Fibroblast of skin of right biceps (primary cell): ENCODE measurements at places on chromosomes 5 and 9.

- DNase-seq = no peak
Observed at GRCh38 chr5:166286832-166287231, 2004.6 kb upstream of the WWC1 start.

DNA sequence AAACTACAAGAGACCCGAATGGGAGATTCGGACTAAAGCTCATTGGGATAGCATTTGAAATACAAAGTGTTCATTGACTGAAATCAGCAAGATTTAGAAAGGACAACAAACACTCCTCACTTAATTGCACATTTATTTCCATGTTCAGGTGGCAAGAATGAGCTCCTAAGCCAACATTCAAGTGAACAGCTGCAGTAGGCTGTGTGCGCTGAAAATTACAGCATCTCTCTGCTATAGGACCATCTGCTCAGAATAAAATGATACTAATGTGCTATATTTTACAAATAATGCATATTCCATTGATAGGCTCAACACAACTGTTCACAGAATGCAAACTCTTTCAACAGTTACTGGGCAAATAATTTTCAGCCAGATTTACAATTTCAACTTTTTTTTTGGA lies 61.8 kb downstream of the ELAVL2 start:
- DNase-seq = no peak

DNA sequence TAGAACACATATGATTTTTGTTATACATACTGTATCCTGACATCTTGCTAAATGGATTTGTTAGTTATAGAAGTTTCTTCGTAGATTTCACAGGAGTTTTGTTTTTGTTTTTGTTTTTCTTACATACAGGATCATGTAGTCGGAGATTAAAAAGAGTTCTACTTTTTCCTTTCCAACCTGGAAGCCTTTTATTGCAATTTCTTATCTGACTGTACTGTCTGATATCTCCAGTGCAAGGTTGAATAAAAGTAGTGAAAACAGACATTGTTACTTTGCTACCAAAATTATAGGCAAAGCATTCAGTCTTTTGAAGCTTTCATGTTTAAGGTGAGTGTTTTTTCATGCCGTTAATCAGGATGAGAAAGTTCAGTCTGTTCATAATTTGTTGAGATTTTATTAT lies 117.4 kb upstream of the PRSS3 start:
- DNase-seq = no peak

DNA sequence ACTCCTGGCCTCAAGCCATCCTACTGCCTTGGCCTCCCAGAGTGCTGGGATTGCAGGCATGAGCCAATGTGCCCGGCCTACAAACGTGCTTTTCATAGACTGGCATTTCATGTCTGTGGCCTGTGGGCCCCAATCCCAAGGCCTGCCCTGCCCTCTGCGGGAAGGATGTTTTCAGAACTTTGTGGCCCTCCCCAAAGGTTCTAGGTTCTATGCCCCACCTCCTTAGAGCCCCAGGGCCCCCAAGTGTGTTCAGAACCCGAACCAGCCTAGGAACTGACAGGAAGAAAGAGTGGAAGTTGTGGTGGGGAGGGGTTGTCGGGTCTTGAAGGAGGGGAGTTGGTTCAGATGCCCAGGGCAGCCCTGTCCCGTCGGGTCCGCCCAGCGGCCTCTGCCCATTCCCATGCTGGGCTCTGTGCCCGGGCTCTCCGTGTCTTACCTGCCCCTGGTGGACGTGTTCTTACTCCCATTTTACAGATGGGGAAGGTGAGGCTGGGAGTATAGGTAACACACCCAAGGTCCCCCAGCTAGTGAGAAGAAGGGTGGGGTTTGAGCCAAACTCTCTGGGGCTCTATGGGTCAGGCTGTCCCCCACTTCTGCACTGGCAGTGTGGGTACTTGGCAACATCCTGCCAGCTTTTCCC lies 175.8 kb upstream of the IER5L start:
- DNase-seq = no peak

DNA sequence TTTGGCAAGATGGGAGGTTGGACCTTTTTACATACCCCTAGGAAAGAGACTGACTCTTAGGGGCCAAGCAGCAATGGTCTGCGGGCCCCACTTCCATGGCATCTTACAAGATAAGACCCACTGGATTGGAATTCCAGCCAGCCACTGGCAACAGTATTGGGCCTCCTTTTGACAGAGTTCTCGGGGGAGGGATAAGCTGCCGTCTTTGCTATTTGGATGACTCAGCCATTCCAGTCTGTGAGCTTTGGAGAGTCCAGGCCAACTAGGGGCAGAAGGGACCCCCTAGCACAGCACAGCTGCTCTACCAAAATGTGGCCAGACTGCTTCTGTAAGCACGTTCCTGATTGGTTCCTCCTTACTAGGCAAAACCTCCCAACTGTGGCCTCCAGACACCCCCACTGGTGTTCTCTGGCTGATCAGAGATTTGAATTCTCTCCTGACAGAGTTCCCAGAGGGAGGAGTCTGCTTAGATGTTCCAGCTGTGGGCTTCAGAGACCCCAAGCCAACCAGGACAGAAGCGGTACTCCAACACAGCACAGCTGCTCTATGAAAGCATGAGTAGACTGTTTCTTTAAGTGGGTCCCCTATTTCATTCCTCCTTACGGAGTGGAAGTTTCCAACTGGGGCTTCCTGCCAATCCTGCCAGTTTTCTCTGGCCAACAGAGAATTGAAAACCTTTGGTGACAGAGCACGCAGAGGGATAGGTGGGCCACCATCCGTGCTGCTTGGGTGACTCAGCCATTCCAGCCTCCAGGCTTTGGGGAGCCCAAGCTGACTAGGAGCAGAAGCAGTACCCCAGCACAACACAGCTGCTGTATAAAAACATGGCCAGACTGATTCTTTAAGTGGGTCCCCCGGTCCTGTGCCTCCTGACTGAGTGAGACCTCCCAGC lies 672.1 kb upstream of the RIOK2 start:
- peak; percentile 84 for DNase-seq

DNA sequence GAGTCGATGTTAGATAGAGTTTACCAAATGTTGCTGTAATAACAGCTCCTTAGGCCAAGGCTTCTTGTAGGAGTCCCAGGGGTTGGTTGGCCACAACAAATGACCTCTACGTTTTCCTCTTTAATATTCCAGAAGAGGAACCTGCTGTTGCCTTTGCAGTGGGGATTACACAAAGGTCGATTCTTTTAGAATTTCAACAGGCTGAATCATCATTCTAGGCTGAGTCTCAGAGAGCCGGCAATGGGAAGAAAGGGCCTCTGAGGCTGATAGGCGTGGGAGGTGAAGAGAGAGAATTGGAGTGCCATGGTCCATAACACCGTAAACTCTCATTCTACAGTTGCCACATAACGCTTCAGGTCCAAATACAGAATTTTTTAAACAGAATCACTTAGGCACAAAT lies 405.9 kb upstream of the DAP start:
- no peak for DNase-seq

GRCh38 chr5:169670769-169671525 lies 33.9 kb downstream of the DOCK2 start:
- DNase-seq = no peak

GRCh38 chr5:17180330-17180843 lies 37.0 kb upstream of the BASP1 start:
- DNase-seq = no peak

DNA sequence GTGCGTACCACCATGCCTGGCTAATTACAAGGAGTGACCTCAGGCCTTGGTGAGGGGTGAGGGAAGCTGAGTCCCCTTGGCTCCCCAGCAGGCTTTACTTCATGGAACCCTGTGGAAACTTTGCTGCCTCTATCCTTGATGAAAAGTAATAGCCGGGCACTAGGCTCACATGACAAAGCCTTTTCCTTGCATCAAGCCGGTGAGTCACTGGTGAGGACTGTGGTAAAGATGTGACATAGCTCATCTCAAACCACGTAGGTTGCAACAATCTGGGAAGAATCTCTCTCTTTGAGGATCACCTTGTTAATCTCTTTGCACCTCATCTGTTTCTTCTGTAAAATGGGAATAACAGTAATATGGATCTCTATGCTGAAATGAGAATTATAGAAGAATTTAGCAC lies 116.3 kb upstream of the SLC25A48 start:
- DNase-seq = peak; percentile 81

GRCh38 chr9:5429873-5430564 lies 7.7 kb downstream of the PLGRKT start:
- no peak for DNase-seq

DNA sequence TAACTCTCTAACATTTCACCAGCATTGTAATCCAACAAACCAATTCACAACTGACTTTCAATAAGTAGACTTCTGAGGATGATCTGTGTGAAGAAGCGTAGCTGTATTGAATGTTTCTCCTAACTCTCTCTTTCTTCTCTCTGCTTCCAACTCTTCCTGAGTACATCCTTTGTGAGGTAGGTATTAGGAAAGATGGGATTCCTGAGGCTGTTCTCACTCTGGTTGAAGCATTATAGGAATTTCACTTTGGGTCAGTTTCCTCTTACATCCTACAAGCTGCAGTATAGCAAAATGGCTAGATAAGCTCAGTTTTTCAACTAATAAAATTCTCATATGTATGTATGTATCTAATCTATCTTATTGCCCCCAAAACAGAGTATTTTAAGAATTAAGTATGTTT lies 702.8 kb downstream of the CETN3 start:
- peak; percentile 42 for DNase-seq

DNA sequence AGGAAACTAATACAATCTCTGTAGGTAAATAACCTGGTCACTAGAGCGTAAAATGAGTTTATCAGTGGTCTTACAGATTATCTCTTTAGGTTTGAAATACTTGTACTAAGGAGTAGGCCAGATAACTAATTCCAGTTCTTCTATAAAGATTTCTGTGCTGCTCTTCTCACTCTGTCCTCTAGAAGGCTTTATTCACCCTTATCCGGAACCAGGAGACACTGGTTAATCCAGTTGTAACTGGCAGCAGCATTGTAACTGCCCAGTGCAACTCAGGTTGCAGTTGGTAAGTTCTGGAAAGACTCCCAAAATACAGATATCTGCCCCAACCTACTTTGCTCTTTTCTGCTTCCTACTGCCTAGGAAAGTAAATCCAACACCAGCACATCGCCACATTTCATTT lies 19.8 kb downstream of the C5orf22 start:
- DNase-seq = no peak

DNA sequence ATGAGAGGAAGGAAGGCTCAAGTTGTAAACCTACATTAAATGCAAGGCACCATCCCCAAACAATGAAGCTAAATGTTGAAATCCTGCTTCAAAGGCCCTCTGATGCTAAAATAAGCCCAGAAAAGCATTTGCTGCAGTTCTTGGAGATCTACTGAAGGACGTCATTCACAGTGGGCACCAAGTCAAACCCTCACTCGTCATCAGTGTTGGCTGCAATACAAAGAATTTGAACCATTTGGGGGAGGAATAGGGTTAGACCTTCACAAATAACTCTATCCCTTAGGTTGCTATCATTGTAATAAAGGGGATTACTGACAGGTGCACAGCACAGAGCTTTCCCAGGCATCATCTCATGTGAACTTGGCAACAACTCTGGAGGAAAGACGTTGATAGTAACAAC lies 9.3 kb upstream of the MEGF9 start:
- DNase-seq = peak; percentile 43

DNA sequence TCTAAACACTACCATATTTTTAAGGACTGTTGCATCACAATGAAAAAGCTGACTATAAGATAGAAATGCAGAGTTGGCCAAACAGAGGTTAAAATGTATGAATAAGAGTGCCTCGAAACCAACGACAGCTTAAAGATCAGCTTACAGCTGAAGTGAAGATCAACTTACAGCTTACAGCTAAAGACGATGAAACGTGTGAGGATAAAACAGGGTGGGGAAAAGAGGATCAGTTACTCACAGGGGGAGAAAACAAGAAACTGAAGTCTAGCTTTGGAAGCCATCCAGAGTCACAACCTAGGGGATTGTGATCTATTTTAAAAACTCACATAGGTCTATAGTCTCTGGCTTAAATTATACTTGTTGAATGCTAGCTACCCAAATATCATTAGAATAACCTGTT lies 220.0 kb downstream of the SNCAIP start:
- peak; percentile 12 for DNase-seq

DNA sequence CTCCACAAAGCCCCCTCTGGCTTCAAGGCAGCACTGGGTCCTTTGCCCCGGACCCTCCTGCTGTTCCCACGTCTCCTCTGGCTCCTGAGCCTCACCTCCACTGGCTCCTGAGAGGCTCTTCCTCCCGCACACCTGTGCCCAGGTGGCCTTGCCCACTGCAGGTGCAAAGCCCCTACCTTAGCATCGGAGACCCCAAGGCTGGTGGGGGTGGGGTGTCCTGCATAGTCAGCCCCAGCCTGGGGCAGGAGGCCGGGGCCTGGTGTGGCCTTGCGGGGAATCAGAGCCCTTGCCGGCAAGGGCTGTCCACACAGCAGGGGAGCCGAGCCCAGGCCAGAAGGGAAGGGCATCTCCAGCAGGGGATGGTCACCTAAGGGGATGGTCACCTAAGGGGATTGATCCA lies 41.3 kb upstream of the CEP72 start:
- no peak for DNase-seq

- DNase-seq = peak; percentile 71
Observed at GRCh38 chr5:35129921-35130485, 82.3 kb upstream of the AGXT2 start.

GRCh38 chr5:158744680-158745079 lies 355.0 kb downstream of the EBF1 start:
- DNase-seq = no peak
